Activated CD8-positive, alpha-beta memory T cell treated with anti-CD3 and anti-CD28 coated beads, Interleukin-2, amount 50 U/mL, for 4 hours (primary cell): ENCODE measurements at places on chromosomes 12 and 14.

GRCh38 chr12:121963341-121964018 is 45.1 kb downstream of the CFAP251 start:
- DNase-seq, result no peak

GRCh38 chr12:53006810-53007309 is 604 bp downstream of the EIF4B start:
- peak; percentile 80 for DNase-seq

DNA sequence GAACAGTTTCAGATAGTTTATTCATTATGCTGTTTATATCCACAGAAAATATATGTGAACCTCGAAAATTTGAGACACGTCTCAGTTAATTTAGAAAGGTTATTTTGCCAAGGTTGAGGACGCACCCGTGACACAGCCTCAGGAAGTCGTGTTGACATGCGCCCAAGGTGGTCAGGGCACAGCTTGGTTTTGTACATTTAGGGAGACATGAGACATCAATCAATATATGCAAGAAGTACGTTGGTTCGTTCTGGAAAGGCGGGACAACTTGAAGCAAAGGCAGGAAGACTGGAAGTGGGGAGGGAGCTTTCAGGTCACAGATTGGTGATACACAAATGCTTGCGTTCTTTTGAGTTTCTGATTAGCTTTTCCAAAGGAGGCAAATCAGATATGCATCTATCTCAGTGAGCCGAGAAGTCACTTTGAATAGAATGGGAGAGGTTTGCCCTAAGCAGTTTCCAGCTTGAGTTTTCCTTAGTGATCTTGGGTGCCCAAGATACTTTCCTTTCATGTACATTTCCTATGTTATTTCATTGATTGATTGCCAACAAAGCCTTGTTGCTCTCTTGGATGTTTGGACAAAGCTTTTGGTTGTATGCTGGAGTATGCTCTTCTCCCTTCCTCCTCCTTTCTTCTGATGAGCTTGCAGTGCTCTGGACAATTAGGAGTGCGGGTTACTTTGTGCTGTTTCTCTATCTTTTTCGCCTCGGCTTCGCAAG is 3.2 kb downstream of the SNAPC1 start:
- DNase-seq, result no peak

- no peak for DNase-seq
Observed at GRCh38 chr12:104669089-104669721, 212.5 kb downstream of the CHST11 start.
